ENCODE measurements at places on chromosomes 1 and 21. TPM values are rescaled to one million over a fixed set of nuclear protein-coding genes. Genes with fewer than 3 reads are reported as not detected.

TAL1 gene
- total RNA-seq: 0.04 TPM

ACOT11 gene
- 3.6 TPM for total RNA-seq

PITHD1 gene
- total RNA-seq: 91.2 TPM

RNF115 gene
- total RNA-seq: 10.8 TPM

ANGPTL3 gene
- total RNA-seq: not detected

UMODL1 gene
- not detected for total RNA-seq

- H3K36me3 ChIP-seq: peaks cover 5% of the 10 kb centered on the region
- no peak for DNase-seq
- peak overlapping the region; percentile 99 for H3K4me3 ChIP-seq
These were observed 746 bp downstream of the MIS18A start for GRCh38 chr21:32278103-32278502.

DNA sequence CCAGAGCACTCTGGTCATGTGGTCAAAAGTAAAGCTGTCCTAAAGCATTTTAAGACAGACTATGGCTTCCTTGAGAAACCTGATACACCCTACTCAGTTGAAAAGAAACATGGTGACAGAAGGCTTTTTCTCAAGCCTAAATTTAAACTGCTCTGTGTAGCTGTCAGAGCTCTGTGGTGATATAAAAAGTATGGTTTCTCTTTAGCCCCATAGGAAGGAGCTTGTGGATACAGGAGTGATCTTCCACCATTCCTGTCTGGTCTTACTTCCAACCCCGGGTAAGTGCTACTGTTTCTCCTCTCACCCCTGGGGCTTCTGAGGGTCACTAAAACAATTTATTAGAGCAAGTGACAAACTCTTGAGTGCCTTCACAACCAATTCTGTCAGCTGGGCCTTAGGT, 8.5 kb downstream of the TP53BP2 start:
- H3K36me3 ChIP-seq: peaks cover 5% of the 10 kb centered on the region
- no peak for DNase-seq
- H3K27ac ChIP-seq: no peak overlapping the region
- peaks cover 13% of the 10 kb centered on the region for H3K4me1 ChIP-seq
- H3K4me3 ChIP-seq: no peak overlapping the region
- H3K27me3 ChIP-seq: no peaks in the 10 kb centered on the region

DNA sequence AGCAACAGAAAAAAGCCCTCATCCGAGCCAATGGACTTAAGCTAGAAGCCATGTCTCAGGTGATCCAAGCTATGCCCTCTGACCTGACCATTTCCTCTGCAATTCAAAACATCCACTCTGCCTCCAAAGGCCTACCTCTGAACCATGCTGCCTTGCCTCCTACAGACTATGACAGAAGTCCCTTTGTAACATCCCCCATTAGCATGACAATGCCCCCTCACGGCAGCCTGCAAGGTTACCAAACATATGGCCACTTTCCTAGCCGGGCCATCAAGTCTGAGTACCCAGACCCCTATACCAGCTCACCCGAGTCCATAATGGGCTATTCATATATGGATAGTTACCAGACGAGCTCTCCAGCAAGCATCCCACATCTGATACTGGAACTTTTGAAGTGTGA, 20.7 kb downstream of the NR5A2 start:
- no peaks in the 10 kb centered on the region for H3K36me3 ChIP-seq
- no peaks in the 10 kb centered on the region for H3K27me3 ChIP-seq
- peak overlapping the region; percentile 71 for H3K4me3 ChIP-seq
- DNase-seq: peak; percentile 97

DNA sequence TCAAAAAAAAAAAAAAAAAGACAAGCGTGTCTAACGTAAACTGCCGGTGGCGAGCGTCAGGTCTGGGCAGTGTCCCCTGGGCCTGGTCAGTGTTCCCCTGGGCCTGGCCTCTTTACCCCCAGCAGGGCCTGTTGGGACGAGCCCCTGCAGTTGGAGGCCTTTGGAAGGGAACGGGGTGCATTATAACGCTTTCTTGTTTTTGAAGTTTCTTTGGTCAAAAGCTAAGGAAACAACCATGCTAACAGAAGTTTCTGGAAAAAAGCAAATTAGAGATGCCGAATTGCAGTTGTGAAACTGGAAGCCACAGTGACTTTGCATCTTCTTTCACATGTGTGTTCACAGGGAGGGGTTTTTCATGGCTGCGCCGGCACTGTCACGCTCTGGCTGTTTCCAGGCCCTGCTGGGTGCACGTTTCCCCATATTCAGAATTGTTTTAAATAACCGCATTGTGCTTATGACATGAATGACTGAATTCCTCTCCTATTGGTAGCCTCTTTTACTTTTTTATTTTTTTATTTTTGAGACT, 16.0 kb downstream of the RRP1 start:
- no peak for DNase-seq
- H3K27me3 ChIP-seq: no peaks in the 10 kb centered on the region
- no peak overlapping the region for H3K4me3 ChIP-seq
- peaks cover 47% of the 10 kb centered on the region for H3K36me3 ChIP-seq
- no peaks in the 10 kb centered on the region for H3K4me1 ChIP-seq
- H3K27ac ChIP-seq: no peak overlapping the region

- no peak for DNase-seq
- H3K27me3 ChIP-seq: no peaks in the 10 kb centered on the region
- H3K4me1 ChIP-seq: no peaks in the 10 kb centered on the region
These were observed 359.9 kb downstream of the PCP4 start for GRCh38 chr21:40227096-40227495.

DNA sequence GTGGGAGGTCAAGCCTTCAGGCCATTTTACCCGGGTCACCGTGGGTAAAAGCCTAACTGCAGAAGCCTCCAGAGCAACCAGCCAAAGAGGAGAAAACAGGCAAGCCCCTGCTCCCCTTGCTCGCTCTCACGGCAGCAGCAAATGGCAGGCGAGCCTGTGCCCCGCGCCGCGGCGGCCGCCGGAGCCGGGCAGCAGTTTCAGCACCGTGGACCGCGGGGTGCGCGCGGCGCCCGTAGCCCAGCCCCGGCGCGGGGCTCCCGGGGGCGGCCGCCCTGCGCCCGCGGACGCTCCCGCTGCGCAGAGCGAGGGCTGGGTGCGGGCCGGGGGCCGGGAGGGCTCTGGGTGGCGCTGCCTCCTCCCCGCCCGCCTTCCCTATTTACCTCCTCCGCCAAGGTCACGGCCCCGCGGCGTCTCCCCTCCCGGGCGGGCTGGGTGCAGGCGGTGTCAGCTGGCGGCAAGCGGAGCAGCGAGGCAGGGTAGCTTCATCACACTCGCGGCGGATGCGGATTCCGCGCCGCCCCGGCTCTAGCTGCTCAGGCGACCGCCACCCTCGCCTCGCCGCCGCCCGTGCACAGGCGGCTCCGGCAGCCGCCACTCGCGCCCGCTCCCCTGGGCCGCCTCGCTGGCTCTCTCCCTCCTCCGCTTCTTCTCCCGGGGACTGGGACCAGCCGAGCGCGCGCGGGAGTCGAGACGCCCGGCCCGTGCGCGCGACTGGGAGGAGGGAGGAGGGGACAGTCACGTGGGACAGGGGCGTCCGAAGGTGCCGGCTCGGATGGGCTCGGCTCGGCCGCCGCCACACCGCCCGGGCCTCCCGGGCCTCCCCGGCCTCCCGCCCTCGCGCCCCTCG, at the start of gene RGS7:
RGS7 (minus strand) TSS at position 687 of the 847 bp plus-strand sequence.
- peak within 1 kb of the TSS; percentile 93 for H3K4me3 ChIP-seq
- DNase-seq: peak; percentile 70
- no peaks in the 10 kb centered on the region for H3K4me1 ChIP-seq
- no peak within 1 kb of the TSS for H3K27ac ChIP-seq
- H3K27me3 ChIP-seq: peaks cover 3% of the 10 kb centered on the region

DNA sequence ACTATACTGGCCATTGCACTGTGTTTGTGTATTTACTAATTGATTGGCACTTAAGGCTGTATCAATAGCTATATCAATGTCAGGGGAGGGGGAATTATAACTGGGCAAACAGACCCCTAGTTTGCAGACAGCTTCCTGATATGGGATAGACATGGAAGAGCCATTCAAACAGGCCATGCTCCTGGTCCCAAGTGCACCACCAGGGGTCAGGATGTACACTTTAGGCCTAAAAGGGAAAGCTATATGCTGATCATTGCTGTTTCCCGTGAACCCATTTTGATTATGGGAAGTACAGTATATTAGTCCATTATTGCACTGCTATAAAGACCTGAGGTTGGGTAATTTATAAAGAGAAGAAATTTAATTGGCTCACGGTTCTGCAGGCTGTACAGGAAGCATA, 124.9 kb upstream of the BACE2 start:
- no peaks in the 10 kb centered on the region for H3K36me3 ChIP-seq
- no peak overlapping the region for H3K4me3 ChIP-seq
- H3K4me1 ChIP-seq: no peaks in the 10 kb centered on the region
- H3K27ac ChIP-seq: no peak overlapping the region
- DNase-seq: no peak

DNA sequence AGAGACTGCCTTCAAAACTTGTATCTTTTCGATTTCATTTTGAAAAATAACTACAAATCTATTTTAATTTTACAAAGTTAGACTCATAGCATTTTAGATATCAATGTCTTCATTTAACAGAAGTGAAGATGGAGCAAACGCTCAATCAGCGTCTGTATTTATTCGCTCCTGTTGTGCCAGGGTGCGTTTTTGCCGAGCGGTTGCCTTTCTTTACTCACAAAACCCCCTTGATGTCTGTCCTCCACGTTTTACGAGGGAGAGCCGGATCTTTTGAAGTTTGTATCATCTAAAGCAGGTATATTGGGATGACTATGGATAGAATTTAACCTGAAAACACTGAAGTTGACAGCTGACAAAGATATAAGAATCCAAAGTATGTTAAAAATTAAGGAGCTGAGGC, 44.6 kb downstream of the MRPL39 start:
- H3K27me3 ChIP-seq: peaks cover 6% of the 10 kb centered on the region
- no peaks in the 10 kb centered on the region for H3K4me1 ChIP-seq
- H3K36me3 ChIP-seq: no peaks in the 10 kb centered on the region
- peak overlapping the region; percentile 83 for H3K4me3 ChIP-seq
- DNase-seq: no peak

GRCh38 chr1:15337656-15338402, 71.9 kb upstream of the EFHD2 start:
- no peaks in the 10 kb centered on the region for H3K4me1 ChIP-seq
- DNase-seq: no peak
- no peaks in the 10 kb centered on the region for H3K27me3 ChIP-seq
- no peak overlapping the region for H3K27ac ChIP-seq
- no peak overlapping the region for H3K4me3 ChIP-seq
- H3K36me3 ChIP-seq: peaks cover 7% of the 10 kb centered on the region

GRCh38 chr1:10663678-10664035, 132.8 kb downstream of the CASZ1 start:
- H3K27ac ChIP-seq: no peak overlapping the region
- no peak overlapping the region for H3K4me3 ChIP-seq
- H3K4me1 ChIP-seq: no peaks in the 10 kb centered on the region
- H3K27me3 ChIP-seq: no peaks in the 10 kb centered on the region
- peak; percentile 74 for DNase-seq
- no peaks in the 10 kb centered on the region for H3K36me3 ChIP-seq

DNA sequence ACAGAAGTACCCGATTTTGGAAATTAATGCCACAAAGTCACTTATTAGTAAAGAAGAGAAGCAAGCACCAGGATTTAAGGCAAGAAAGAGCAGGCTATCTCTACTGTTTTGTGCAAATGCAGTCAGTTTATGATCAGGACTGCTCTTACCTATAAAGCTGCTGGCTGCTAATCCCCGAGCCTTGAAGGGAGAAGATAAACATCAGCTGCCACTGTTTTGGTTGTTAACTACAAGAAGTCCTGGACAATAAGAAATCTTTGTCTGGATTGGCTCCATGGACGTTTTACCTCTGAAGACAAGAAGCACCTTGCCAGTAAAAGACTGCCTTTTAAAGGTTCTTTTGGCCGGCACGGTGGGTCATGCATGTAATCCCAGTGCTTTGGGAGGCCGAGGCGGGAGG, 21.4 kb downstream of the FRRS1 start:
- no peak for DNase-seq
- H3K27ac ChIP-seq: no peak overlapping the region
- no peaks in the 10 kb centered on the region for H3K27me3 ChIP-seq

GRCh38 chr1:26411624-26412074, 1.0 kb downstream of the LIN28A start:
- no peaks in the 10 kb centered on the region for H3K27me3 ChIP-seq
- H3K4me3 ChIP-seq: peak overlapping the region; percentile 99
- peak overlapping the region; percentile 58 for H3K27ac ChIP-seq
- peaks cover 54% of the 10 kb centered on the region for H3K36me3 ChIP-seq
- DNase-seq: peak; percentile 64

- H3K4me3 ChIP-seq: no peak overlapping the region
- H3K4me1 ChIP-seq: no peaks in the 10 kb centered on the region
- no peak for DNase-seq
- no peaks in the 10 kb centered on the region for H3K27me3 ChIP-seq
These were observed 191.8 kb downstream of the ZNF326 start for GRCh38 chr1:90186506-90187322.

DNA sequence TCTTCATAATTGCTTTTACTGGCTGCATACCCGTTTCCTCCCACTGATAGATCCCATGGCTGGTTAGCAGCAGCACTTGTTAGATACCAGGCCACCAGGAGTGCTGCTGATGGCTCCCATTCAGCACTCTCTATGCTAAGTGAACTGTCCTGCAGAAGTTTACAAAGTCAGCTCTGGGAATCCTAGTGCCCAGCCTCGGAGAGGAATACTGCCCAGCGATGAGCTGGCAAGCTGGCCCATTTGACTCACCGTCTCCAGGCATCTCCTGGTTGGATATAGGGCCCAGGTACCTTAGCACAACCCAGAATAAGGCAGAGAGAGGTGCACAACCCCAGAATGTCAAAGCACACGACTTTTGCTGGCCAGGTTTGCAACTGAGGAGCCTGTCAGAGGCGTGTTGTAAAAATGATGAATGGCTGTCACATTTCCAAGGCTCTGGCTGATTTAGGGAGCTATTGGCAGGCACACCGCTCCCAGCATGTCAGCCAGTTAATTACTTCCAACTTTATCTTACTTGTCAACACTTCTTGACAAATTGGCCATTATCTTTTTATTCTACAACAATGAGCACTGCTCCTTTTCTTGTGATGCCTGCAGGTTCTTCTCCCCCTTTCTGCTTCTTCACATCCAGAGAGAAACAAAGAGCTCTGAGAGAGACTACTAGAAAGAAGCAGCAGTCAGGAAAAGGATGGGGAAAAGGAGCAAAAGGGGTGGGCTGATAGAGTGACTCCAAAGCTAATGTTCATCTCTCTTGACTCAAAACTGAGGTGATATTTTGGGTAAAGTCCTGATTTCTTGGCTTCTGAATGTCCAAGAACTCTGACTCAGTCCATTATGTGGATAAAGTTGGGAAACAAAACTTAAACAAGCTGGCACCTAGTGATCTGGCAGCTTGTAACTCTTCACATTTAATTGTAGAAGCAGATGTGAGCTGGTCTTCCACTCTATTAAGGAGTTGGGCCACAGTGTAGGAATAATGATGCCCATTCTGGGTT, 10.8 kb upstream of the ANGPTL7 start:
- H3K4me3 ChIP-seq: no peak overlapping the region
- no peaks in the 10 kb centered on the region for H3K27me3 ChIP-seq
- no peak overlapping the region for H3K27ac ChIP-seq

All from H9 (cell line).